Spinal cord (tissue), 10 donors: ENCODE measurements at places on chromosomes 4 and X. TPM values are rescaled to one million over a fixed set of nuclear protein-coding genes. Genes with fewer than 3 reads are reported as not detected.

GATA1 gene
- 0.45 TPM for polyA plus RNA-seq

CXCL10 gene
- not detected for polyA plus RNA-seq

MAGEE2 gene
- 3.3 TPM for polyA plus RNA-seq

FATE1 gene
- polyA plus RNA-seq = not detected

TMEM156 gene
- 0.83 TPM for polyA plus RNA-seq

VSIG1 gene
- 1.2 TPM for polyA plus RNA-seq

USP17L13 gene
- polyA plus RNA-seq = not detected

EXOC1L gene
- polyA plus RNA-seq = not detected

NALF2 gene
- 8.9 TPM for polyA plus RNA-seq

VCX2 gene
- not detected for polyA plus RNA-seq

TEX13B gene
- polyA plus RNA-seq = not detected

GSX2 gene
- polyA plus RNA-seq = not detected

GPR173 gene
- 45.4 TPM for polyA plus RNA-seq

TLR10 gene
- polyA plus RNA-seq = 2.7 TPM
